Effector memory CD8-positive, alpha-beta T cell (primary cell): ENCODE measurements at places on chromosomes 4 and X.

DNA sequence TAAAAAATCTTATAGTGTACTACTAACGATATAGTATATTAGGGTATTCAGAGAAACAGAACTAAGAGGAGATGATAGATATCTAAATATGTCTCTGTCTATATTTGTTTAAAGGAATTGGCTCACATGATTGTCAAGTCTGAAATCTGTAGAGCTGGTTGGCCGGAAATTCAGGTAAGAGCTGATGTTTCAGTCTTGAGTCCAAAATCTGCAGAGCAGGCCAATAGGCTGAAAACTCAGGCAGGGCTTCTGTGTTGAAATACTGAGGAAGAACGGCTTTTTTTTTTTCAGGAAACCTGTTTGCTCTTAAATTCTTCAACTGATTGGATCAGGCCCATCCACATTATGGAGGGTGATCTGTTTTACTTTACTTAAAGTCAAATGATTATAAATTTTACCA, 31.7 kb downstream of the PGRMC2 start:
- no peaks in the 10 kb centered on the region for H3K36me3 ChIP-seq
- no peak overlapping the region for H3K4me3 ChIP-seq
- no peak overlapping the region for H3K27ac ChIP-seq
- no peak for DNase-seq
- peaks cover 52% of the 10 kb centered on the region for H3K27me3 ChIP-seq

DNA sequence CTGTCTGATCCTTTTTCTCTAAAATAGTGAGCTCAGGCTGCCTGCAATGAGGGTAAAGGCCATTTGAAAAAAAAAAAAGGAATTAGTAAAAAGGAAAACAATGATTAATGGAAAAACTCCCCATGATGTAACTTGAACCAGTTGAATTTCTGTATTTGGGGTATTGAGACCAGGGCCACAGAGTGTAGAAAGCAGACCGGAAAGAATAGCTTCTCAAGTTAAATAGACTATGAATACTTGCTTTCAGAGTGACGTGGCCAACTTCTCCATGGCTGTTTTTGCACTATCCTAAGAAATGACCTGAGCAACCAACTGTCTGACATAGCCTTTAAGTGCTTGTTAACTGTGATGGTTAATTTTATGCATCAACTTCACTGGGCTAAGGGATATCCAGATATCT, 222.1 kb upstream of the INTU start:
- no peaks in the 10 kb centered on the region for H3K27me3 ChIP-seq
- no peaks in the 10 kb centered on the region for H3K36me3 ChIP-seq
- H3K4me3 ChIP-seq, result no peak overlapping the region

GRCh38 chr4:56803471-56803870, 18.0 kb downstream of the SPINK2 start:
- H3K27ac ChIP-seq, result no peak overlapping the region
- H3K4me1 ChIP-seq, result peaks cover 10% of the 10 kb centered on the region
- H3K36me3 ChIP-seq, result no peaks in the 10 kb centered on the region
- no peaks in the 10 kb centered on the region for H3K27me3 ChIP-seq

GRCh38 chrX:142804085-142804484, 221.6 kb upstream of the SPANXN4 start:
- H3K36me3 ChIP-seq, result no peaks in the 10 kb centered on the region
- H3K27ac ChIP-seq, result no peak overlapping the region
- H3K4me1 ChIP-seq, result no peaks in the 10 kb centered on the region
- no peaks in the 10 kb centered on the region for H3K27me3 ChIP-seq

DNA sequence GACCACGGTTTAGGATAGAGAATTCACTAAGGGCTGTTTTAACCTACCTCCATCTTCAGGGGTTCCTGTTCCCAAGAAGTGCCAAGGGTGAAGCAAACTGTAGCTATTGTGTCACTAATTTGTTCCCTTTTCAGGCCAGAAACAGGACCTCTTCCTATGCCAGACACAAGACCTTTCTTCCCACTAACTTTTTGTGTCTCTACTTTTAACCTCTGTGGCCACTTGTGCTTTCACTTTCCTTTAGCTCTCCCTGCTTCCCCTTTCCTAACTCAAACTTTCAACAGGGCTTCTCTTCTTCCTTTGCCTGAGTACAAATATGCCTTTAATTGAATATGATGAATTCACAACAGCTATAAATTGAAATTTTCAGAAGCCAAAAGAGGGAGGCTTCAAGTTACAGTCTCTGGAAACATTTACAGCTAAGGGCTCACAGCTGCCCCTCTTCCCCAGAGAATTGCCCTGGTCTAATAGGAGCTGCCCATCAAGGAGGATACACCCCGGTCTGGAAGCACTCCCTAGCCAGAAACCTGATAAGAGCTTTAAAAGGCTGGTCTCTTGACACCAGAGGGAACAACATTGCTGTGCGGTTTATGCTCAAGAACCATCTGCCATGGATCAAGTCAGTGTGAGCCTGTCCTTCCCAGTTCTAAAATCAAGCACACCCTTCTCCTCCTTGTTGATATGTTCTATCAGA, 61.7 kb upstream of the PLS3 start:
- no peak overlapping the region for H3K27ac ChIP-seq
- no peaks in the 10 kb centered on the region for H3K27me3 ChIP-seq
- H3K4me1 ChIP-seq, result no peaks in the 10 kb centered on the region
- H3K4me3 ChIP-seq, result no peak overlapping the region
- no peaks in the 10 kb centered on the region for H3K36me3 ChIP-seq

- H3K4me1 ChIP-seq, result no peaks in the 10 kb centered on the region
- no peak overlapping the region for H3K27ac ChIP-seq
- H3K4me3 ChIP-seq, result no peak overlapping the region
- no peaks in the 10 kb centered on the region for H3K36me3 ChIP-seq
- DNase-seq, result no peak
These were observed 185.4 kb downstream of the SOWAHB start for GRCh38 chr4:76712564-76712963.

DNA sequence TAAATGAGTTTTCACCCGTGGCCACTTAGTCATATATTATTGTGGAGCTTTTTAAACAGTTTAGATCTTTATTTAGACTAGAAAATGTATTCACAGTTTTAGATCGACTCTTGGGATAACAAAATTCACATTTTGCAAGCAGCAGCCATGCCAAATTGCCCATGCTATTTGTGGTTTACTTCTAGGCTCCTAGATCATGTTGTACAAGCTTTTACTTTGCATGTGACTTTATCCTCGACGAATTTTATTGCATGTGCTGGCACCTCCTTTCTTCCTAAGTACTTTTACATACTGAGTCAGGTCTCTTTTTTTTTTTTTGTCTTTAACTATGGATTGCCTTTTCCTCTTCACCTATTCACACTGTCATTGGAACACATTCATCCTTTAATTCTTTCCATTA, 23.2 kb downstream of the BBS12 start:
- no peak overlapping the region for H3K4me3 ChIP-seq
- DNase-seq, result no peak
- H3K36me3 ChIP-seq, result peaks cover 2% of the 10 kb centered on the region
- no peaks in the 10 kb centered on the region for H3K4me1 ChIP-seq

DNA sequence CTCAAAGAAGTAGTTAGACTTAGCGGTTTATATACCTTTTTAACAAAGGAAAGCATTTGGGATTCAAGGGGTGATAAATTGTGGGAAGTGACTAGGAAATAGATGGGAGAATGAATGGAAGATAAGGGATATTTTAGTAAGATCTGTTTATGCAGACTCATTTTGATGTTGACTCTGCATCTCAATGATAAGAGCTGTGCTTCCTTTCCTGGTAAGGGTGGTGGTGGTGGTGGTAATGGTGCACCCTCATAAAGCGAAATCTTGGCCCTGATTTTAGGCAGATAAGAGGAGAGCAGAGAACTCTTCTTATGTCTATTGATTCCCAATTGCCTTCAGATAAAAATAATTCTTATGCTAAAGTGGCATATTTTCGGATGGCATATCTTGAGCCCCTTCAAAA, 197.1 kb downstream of the SPRY1 start:
- no peaks in the 10 kb centered on the region for H3K4me1 ChIP-seq
- no peaks in the 10 kb centered on the region for H3K27me3 ChIP-seq
- no peak for DNase-seq
- H3K4me3 ChIP-seq, result no peak overlapping the region
